ENCODE measurements at places on chromosomes 13 and 19.

- no peak for DNase-seq
These were observed 217.3 kb upstream of the SERP2 start for GRCh38 chr13:44156294-44156658.

DNA sequence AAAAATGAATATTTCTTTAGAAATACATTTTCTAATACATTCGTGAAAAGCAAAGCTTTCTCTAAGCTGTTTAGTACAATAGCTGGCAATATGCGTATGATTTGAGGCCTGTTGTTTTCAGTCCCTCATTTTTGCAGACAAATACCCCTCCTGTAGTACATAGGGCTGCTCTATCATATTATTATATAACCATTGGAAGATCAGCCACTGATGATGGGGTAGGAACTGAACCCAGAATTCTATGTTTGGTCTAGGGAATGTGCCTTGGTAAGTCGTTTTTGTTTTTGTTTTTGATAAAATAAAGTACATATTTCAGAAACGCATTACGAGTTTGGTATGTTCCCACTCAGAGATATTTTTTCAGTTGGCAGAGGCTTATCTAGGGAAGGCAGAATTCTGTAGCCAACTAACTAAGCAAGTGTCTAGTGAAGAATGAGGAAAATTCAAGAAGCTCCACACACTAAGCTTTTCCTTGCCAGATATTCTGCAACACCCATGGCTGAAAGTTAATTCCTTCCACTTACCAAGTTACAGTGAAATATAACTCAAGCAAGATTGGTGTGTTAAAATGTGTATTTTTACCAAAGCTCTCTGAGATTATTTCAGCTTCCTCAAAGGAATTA is 656.9 kb upstream of the MIR17HG start:
- no peak for DNase-seq

DNA sequence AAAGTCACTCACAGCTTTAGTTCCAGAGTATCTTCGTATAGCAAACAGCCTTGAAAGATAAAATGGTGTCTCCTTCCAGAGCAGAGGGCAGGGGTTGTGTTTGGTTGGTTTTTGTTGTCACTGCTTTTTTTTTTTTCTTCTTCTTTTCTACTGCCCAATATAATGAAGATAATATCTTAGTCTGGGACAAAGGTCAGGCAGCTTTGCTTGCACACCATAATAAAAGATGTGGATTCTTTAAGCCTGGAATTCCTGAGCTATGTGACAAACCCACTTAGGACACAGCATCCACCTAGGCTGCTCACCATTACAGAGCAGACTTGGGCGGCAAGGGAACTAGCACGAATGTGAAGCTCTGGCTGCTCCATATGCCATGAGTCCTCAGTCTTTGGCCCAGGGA is 165.6 kb upstream of the MIR17HG start:
- DNase-seq, result no peak

DNA sequence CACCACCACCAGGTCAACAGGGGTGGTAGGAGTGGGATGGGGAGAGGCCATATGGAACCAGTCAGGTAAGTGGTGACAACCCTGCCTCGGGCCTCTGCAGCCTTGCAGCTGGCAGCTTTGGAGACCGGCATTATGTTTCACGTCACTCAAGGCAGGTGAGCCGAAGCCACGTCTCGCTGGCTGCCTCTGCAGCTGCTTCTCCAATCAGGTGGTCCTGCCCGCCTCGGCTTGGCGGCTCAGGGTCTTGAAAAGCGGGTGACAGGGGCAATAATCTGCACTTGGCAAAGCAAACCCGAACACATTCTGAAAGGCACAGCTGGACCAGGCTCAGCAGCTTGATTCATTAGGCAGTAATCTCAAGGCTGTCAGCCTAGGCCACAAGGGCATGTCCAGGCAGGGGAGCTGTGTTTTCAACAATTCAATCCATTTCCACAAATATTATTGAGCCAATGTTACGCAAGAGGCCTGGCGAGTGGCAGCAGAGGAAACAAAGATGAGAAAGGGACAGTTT is 77.4 kb upstream of the PCDH8 start:
- no peak for DNase-seq

Measured in NCI-H774 (cell line).